Central memory CD4-positive, alpha-beta T cell (primary cell): ENCODE measurements at places on chromosomes 2 and 18.

GRCh38 chr2:120433816-120434290 is 87.9 kb downstream of the INHBB start:
- no peak for DNase-seq

GRCh38 chr2:162925595-162925994 is 87.0 kb upstream of the KCNH7 start:
- no peak for DNase-seq

DNA sequence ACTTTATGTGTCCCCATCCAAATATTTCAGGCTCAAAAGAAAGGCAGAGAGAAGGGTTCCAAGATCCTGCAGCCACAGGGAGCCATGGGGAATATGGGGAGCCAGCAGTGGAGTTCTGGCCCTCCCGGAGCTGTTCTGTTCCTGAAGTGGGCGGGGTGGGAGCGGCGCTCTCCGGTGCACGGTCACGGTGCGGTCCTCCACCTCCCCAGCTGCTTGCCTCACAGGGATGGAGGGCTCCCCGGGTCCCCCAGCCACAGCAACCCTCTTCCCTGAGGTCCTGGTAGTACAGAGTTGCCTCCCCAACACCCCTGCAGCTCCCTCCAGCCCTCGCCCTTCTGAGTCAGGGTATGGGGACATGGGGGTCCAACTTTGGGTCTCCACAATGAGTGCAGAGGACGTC is 26.2 kb upstream of the SNED1 start:
- no peak for DNase-seq

- no peak for DNase-seq
Measured at GRCh38 chr2:160338901-160339685, 139.0 kb upstream of the ITGB6 start.

- no peak for DNase-seq
Measured at GRCh38 chr2:45265336-45265735, 256.1 kb upstream of the SIX2 start.

GRCh38 chr2:72895759-72896281 is 8.6 kb downstream of the SPR start:
- DNase-seq: no peak

GRCh38 chr18:11906926-11907874 is 917 bp downstream of the MPPE1 start:
- no peak for DNase-seq

DNA sequence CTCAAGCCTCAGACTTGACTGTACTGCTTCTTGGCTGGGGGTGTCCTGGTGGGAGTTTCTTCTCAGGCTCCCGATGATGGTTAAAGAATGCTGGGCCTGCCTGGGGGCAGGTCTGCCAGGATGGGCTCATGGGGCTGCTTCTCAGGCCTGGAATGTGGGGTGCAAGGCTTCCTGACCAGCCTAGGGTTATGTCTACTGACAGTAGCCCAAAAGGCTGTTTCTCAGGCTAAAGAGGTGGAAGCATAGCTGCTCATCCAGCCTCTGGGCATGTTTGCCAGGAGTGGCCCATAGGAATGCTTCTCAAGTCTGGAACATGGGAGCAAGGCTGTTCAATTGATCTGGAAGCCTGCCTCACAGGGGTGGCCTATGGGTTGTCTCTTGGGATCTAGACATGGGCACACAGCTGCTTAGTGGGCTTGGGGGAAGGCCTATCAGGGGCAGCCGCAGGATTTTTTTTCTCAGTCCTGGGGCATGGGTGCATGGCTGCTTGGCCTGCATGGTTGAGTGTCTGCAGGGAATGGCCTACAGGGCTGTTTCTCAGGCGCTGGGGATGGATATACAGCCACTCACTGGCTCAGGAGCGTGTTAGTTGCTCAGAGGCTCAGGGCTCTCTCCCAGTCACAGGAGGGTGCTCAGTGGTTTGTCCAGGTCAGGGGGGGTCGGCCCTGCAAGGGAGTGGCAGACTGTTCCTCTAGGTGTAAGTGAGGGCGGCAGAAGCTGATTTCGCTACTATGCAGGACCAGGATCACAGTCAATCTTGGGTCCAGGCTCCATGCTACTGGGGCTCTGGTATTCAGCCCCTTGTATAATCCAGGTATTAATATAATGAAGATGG is 617.3 kb upstream of the REG3G start:
- DNase-seq: no peak

DNA sequence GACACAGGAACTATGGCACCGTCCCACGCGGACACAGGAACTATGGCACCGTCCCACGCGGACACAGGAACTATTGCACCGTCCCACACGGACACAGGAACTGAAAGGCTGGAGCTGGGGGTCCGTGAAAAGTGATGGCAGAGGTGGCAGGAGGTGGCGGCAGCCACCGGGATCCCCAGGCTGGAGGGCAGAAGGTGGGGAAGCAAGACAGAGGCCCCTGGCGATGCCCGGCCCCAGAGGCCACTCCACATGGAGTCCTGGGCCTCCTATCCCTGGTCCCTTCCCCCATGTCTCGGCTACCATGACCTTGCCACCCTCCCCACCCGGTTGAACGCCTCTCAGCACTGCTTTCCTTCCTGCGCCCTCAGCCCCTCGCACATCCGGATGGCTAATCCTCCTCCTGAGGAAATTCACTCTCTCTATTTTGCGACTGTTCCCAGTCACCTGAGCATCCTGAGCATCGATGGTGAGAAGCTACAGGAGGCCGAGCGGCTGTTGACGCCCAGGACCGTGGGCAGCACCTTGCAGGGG is 181.4 kb downstream of the TMEM18 start:
- DNase-seq: no peak

- DNase-seq: no peak
Measured at GRCh38 chr18:32922951-32923430, 150.2 kb upstream of the KLHL14 start.

GRCh38 chr2:134515137-134515536 is 203.7 kb downstream of the TMEM163 start:
- no peak for DNase-seq
